ENCODE measurements at places on chromosomes 2 and 18. TPM values are rescaled to one million over a fixed set of nuclear protein-coding genes. Genes with fewer than 3 reads are reported as not detected.

Gene MARCHF4
- 1.2 TPM for total RNA-seq

Gene KCTD18
- 2.0 TPM for total RNA-seq

Gene POTEC
- not detected for total RNA-seq

Gene NR4A2
- total RNA-seq = 0.85 TPM

Gene HOXD11
- total RNA-seq = not detected

Gene CRYGD
- total RNA-seq = 3.4 TPM

Gene MFSD2B
- not detected for total RNA-seq

Gene CACNB4
- total RNA-seq = 9.8 TPM

Gene RASGRP3
- 0.69 TPM for total RNA-seq

Gene ANKRD62
- total RNA-seq = not detected

Gene NDC80
- total RNA-seq = 38.9 TPM

Gene ASXL3
- total RNA-seq = 2.6 TPM

Gene CCDC85A
- 0.47 TPM for total RNA-seq

Gene FASTKD2
- total RNA-seq = 48.7 TPM

Gene ADNP2
- total RNA-seq = 66.4 TPM

Gene FIGN
- 17.2 TPM for total RNA-seq

Gene ARHGEF4
- total RNA-seq = 16.6 TPM

Gene DNAH6
- 0.16 TPM for total RNA-seq

Gene CFAP221
- 0.23 TPM for total RNA-seq

Gene MATN3
- 6.4 TPM for total RNA-seq

Gene TGFA
- 2.6 TPM for total RNA-seq

Gene PPP1R1C
- total RNA-seq = 5.7 TPM

Gene GPR39
- 1.0 TPM for total RNA-seq

Gene SDC1
- 43.0 TPM for total RNA-seq

Gene LDLRAD4
- total RNA-seq = 1.9 TPM

Gene HOXD8
- total RNA-seq = not detected

Gene ABHD1
- total RNA-seq = 0.19 TPM

Gene ADRA2B
- 7.9 TPM for total RNA-seq

Gene POTEI
- 0.56 TPM for total RNA-seq

Gene TLX2
- 0.21 TPM for total RNA-seq

Gene DLGAP1
- 59.5 TPM for total RNA-seq

Gene PARD3B
- total RNA-seq = 3.5 TPM

Gene MFF
- 112 TPM for total RNA-seq

Gene IL36RN
- total RNA-seq = not detected

Gene FBXO48
- total RNA-seq = 1.1 TPM

Gene EFHD1
- 3.4 TPM for total RNA-seq

Gene UGT1A10
- 0.23 TPM for total RNA-seq

Gene SLC38A11
- total RNA-seq = not detected

Gene ZDBF2
- total RNA-seq = 35.6 TPM

Gene COPS8
- total RNA-seq = 130 TPM

Gene CHPF
- total RNA-seq = 252 TPM

Gene COQ10B
- 30.5 TPM for total RNA-seq

Gene HNMT
- total RNA-seq = 3.4 TPM

Gene ACKR3
- total RNA-seq = 3.1 TPM

Gene SNORC
- total RNA-seq = 0.62 TPM

Gene SLC30A3
- total RNA-seq = 8.3 TPM

Gene FAM228B
- total RNA-seq = 3.4 TPM

Gene GPBAR1
- total RNA-seq = 1.6 TPM

Data from GM23338 (cell line).